ENCODE measurements at places on chromosomes 13 and 19.
A peak's percentile ranks its signal among the peaks of the same experiment; 100 is the strongest.

GRCh38 chr19:6856749-6857372, 30.5 kb upstream of the ADGRE1 start:
- no peak for DNase-seq

DNA sequence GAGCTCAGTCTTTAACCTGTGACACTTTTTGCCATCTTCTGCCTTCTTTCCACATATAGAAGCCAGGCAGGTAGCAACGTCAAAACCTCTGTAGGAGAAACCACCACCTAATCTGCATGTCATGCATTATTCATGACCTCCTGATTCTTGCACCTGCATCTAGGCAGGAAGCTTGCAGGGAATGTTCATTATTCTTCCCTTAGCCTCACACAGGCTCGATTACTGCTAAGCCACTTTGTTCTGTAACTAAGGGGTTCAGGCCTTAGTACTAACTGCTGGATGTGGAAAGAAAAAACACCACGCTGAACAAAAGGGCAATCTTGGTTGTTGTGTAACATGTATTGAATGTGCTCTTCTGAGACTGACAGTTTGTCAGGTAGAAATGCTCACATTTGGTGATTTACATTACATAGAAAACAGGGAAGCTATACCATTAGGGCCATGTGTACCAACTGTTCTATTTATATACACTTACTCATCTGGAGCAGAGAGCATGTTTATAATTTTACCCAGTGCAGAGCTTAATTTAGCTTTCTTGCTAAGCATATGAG, 366.9 kb downstream of the KLF12 start:
- DNase-seq: no peak

DNA sequence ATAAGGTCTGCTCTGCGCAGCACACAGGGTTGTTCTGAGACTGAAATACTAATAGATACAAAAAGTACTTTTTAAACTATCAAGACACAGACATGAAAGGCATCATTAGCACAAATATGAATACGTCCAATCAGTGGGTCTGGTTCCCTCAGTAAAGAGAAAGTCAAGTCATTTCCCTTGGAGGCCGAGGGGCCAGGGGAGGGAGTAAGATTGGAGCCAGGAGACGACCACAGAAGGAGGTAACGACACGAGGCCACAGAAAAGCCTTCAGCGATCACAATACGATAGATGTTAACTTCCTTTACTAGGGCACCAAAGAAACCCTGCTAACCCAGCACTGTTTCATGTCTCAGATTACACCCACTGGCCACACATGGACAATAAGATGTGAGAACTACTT, 5.3 kb downstream of the CARS2 start:
- no peak for DNase-seq

DNA sequence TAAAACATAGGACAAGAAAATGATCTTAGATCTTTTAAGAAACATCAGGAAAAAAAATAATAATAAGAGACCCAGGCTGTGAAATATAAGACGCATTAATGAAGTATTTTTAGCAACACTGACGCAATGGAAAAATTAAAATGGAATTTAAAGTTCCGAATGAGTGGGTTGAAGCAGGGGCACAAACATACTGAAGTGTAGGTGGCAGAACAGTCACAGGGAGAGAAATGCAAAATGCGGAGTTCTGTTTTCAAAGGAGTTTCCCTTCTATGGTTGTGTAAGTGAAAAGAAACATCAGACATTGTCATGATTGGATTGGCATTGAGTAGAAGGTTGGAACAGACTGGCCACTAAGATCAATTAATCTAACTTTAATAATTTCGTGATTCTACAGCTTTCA, 159.8 kb downstream of the CYSLTR2 start:
- DNase-seq: no peak

DNA sequence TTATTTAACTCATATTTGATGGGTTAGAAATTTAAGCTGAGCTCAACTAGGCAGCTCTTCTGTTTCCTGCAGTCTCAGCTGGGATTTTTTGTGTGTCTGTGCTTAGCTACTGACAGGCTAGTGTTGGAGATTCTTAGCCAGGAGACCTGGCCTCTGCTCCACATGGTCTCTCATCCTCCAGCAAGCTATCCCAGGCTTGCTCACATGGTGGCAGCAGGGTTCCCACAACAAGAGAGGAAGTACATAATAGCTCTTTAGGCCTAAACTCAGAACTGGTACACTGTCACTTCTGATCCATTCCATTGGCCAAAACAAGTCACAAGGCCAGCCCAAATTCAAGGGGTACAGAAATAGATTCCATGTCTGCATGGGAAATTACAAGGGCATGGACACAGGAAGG, 406.2 kb downstream of the SUCLA2 start:
- no peak for DNase-seq

DNA sequence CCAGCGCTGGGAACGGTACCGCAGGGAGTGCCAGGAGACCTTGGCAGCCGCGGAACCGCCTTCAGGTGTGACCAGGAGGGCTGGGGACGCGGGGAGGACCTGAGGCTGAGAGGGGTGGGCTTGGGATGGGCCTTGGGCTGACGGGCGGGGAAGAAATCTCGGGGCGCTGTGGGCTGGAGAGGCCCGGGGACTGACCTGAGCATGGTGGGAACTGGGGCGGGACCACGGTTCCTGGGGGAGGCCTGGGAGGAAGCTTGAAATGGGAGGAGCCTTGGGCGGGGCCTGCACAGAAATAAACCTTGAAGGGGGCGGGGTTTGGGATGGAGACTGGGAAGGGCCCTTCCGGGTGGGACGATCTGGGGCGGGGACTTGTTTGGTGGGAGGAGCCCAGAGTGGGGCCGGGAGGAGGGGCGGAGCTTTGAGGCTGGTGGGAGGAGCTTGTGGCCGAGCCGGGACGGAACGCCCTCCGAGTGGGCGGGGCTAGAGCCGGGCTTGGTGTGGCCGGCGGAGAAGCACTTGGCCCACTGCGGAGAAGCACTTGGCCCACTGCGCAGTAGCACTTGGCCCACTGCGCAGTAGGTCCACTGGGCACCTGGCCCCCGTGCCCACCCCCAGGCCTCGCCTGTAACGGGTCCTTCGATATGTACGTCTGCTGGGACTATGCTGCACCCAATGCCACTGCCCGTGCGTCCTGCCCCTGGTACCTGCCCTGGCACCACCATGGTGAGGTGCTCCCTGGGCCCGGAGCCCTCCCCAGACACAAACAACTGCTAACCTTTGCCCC, 2.8 kb downstream of the GIPR start:
- peak; percentile 79 for DNase-seq

DNA sequence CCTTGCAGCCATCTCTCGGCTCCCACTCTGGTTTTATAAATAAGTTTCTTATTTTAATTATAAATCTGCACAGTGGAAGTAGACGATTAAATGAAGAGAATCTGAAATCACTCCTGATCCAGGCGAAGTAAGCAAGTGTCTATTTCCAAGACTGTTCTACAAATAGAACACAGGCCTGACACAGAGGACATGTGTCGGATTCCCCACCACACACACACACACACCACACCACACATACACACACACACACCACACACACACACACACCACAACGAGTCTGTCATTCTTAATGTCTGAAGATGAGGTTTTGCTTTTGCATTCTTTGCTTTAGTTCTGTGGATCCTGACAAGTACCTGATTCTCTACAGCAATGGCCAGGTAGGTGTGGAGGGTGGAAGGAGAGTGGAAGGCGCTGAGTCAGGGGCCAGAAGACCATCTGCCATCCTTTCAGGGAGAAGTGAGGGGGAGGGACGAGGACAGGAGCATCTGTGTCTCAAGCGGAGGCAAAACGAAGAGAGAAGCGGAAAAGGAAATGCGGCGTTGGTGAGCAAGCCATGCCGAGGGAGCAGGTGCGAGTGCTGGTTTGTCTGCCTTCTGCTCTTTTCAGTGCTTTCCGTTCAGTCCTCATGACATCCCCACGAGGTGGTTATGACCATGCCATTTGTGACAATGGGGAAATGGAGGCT, 110.2 kb downstream of the TEX26 start:
- no peak for DNase-seq

All from left ventricle myocardium superior (tissue), 1 donor.